ENCODE measurements at places on chromosomes 6 and 20.

DNA sequence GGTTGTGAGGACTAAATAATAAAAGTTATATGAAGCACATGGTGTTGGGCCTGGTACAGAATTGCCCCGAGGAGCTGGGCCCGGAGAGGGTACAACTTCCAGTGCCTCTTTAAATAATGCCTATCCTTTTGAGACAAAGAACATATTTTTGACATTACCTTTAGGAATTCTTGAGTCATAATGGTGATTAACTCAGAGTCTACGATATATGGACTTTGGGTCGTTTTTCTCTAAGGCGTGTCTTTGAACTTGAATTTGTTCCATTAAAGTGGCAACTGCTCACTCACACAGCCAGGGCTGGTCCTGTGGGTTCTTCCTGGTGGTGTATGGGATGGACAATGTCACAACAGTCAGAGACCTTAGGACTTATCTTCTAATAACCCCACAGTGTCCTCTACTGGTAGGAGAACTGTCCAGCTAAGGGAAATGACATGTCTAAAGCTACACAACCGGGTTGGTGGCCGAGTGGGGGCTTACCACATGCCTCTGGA lies 106.5 kb downstream of the CDC5L start:
- DNase-seq, result no peak

- no peak for DNase-seq
These were observed 447.8 kb downstream of the PTPRT start for GRCh38 chr20:42741906-42742305.

- DNase-seq, result no peak
These were observed 38.9 kb downstream of the ORC3 start for GRCh38 chr6:87628881-87629280.

- DNase-seq, result no peak
These were observed 208.8 kb upstream of the GMDS start for GRCh38 chr6:2454180-2454579.

DNA sequence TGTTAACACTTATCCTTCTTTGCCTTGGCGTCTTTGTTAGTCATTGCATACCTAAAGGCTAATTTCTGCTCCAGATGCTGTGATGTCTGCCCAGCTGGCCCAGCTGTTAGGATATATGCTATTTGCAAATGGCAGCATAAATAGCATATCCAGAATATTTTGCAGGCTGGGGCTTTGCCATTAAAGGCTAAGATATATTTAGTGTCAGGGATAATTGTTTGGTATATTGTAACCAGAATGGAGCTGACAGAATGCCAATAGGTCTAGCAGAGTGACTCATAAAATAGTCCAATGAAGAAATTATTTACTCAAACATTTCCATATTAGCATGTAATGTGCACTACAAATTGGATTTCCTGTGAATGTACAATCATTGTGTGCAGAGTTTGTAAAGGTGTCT lies 584.1 kb upstream of the FLRT3 start:
- DNase-seq, result no peak

- peak; percentile 44 for DNase-seq
These were observed 10.6 kb downstream of the TAAR1 start for GRCh38 chr6:132648356-132648755.
